ENCODE measurements at places on chromosomes 12 and 14. TPM values are rescaled to one million over a fixed set of nuclear protein-coding genes. Genes with fewer than 3 reads are reported as not detected.

GRCh38 chr12:52186118-52186840 lies 5.5 kb downstream of the KRT80 start:
- peak; percentile 93 for DNase-seq

DNA sequence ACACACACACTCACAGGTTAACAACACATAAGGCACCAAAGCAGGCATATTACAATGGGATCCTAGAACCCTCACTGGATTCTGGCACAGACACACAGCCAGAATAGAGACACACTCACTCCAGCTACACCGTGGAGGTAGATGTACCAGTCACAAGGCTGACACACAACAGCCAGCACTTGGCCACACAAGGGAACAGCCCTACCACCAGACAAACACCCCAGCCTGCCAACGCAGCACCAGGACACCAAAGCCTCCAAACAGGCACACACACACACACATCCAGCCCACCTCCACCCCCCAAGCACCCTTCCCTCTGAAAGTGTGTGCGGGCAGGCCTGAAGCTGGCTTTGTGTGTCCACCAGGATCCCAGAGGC lies 10.9 kb upstream of the ITGB7 start:
- no peak for DNase-seq

The GNPNAT1 gene
- 16.5 TPM for total RNA-seq

The SCN8A gene
- 0.60 TPM for total RNA-seq

DNA sequence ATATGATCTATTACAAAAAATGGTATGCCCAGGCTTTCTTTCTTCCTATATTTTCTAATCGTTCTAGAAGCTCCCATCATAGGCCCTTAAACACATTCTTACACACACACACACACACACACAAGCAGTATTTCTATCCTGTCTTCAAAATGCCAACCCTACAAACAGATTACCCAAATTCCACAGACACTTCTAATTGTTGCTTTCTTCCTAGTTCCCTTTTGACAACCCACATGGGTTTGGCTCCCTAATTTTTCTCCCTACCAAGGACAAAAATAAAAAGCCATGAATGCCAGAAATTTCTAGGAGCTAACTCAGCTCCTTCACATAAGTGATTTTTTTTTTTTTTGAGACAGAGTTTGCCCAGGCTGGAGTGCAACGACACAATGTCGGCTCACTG lies 60.3 kb upstream of the NTF3 start:
- DNase-seq, result no peak

- DNase-seq, result peak; percentile 18
These were observed 74.6 kb downstream of the ZFP36L1 start for GRCh38 chr14:68718023-68718990.

GRCh38 chr14:41605550-41606281 lies 960 bp upstream of the LRFN5 start:
- no peak for DNase-seq

- DNase-seq, result no peak
These were observed 74.7 kb downstream of the RPS6KA5 start for GRCh38 chr14:90985601-90986242.

- no peak for DNase-seq
These were observed 50.4 kb downstream of the GCH1 start for GRCh38 chr14:54852215-54852614.
